NCI-H1930 (cell line): ENCODE measurements at places on chromosomes 6 and 20.

DNA sequence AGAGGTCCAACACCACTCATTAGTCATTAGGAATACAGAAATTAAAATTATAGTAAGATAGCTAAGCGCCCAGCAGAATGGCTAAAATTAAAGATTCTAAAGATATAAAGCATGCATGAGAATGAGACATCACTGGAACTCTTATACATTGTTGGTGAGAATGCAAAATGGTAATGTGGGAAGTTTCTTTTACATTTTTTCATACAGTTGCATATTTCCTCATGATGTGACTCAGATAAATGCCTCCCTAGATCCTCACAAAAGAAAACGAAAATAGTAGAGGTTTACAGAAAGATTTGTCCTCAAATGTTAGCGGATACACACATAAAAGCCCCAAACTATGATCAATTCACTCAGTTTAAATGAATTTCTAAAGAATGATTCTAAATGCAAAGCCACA lies 633.7 kb upstream of the GJE1 start:
- no peak for DNase-seq

DNA sequence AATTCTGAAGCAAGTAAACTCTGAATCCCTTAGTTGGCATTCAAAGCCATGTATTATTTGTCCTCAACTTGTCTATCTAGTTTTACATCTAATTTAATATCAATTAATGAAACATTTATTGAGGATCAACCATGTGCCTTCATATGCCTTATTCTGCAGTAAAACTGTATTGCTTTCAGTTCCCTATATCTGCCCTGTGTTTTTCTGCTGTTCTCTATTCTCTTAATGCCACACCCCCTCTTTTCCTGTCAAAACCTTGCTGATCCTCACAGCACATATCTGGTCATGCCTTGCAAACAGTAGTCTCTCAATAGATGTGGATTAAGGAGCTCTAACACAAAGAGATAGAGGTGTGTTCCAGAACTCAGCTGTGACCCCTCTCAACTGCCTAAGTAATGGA lies 2.0 kb downstream of the FIG4 start:
- DNase-seq, result no peak

DNA sequence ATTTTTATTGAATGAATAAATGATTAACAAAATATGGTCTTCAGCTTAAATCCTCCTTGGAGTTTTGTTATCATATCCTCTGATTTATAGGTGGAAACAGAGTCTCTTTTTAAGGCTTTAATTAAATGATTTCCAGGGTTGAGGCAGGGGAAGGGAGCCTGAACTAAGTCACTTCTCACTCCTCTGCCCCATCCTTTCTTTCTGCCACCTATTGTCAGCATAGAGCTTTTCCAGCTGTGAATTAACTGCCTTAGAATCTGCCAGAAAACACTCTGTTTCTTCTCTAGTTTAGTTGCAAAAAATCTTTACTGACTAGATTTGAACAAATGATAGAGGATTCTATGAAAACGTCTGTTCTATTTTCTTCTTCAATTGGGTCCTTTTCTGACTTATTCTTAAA lies 9.8 kb downstream of the OGFRL1 start:
- no peak for DNase-seq

GRCh38 chr20:46802722-46803121 lies 91.9 kb upstream of the EYA2 start:
- no peak for DNase-seq

DNA sequence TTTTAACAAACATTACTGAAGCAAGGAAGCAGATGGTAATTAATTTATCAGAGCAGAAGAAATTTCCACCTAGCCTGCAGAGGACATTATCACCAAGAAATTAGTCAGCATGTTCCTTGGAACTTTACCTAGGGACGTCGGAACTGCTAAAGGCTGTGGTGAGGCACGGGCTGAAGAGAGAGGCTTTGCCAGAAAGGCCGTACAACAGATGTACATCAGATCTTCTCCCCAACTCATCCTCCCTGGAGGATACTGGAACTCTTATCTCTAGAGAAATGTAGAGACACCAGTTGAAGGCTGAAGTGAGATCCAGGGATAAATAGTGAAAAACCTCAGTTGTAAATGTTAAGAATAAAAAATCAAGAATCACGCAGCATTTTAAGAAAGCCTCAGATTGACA lies 257.1 kb downstream of the SAMD5 start:
- DNase-seq, result no peak

GRCh38 chr6:38194589-38194988 lies 375.1 kb downstream of the ZFAND3 start:
- DNase-seq, result no peak

- DNase-seq, result no peak
Measured at GRCh38 chr6:158923805-158924498, 76.0 kb downstream of the RSPH3 start.

GRCh38 chr6:84771756-84772356 lies 7.5 kb upstream of the TBX18 start:
- DNase-seq, result no peak

DNA sequence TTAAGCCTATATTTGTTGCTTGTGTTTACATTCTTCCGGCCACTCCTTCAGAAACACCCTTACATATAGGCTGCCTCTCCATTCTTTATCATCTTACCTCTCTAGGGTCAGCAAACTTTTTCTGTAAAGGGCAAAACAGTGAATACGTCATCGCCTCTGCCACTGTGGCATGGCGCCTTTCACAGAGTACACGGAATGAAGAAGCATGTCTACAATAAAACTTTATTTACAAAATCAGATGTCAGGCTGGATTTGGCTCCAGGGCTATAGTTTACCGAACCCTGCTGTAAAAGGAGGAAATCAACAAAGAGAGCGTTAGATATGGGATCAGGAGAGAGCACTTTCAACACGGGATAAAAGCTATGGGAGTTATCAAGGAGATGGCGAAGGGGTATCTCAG lies 9.3 kb upstream of the NCR2 start:
- DNase-seq, result no peak

GRCh38 chr20:59247731-59248684 lies 52.4 kb upstream of the EDN3 start:
- no peak for DNase-seq

GRCh38 chr6:46719099-46719498 lies 16.1 kb downstream of the PLA2G7 start:
- no peak for DNase-seq

- DNase-seq, result no peak
Measured at GRCh38 chr6:2526766-2527165, 224.0 kb downstream of the MYLK4 start.

GRCh38 chr6:37088897-37089296 lies 81.1 kb upstream of the PIM1 start:
- DNase-seq, result no peak

DNA sequence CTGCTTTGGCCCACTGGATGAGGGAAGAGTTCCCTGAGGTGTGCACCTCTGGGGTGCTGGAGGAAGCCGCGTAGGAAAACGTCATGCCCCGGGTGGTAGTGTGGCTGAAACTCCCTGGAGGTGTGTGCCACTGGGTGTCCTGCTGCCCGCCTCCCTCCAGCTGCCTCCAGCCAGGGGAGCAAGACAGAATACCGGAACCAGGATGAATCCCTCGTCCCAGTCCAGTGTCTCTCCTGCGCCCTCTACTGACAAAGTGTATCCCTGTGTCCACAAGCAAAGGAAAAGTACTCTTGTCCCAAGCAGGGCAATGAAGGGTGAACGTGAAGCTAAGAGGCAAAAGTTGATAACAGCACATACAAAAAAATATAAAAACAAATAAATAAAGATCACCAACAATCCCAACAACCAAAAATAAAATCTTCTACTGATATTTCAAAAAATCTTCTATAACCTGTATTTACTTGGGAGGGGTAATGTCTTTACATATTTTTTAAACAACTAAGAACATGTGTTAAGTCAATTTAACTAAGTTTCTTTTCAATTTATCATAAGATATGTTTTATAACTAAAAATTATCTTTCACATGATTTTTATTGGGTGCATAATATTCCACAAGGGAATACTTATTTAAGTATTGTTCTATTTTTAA lies 437.6 kb downstream of the MAFB start:
- DNase-seq, result peak; percentile 17

- DNase-seq, result no peak
Measured at GRCh38 chr6:108578595-108579327, 18.0 kb downstream of the FOXO3 start.

DNA sequence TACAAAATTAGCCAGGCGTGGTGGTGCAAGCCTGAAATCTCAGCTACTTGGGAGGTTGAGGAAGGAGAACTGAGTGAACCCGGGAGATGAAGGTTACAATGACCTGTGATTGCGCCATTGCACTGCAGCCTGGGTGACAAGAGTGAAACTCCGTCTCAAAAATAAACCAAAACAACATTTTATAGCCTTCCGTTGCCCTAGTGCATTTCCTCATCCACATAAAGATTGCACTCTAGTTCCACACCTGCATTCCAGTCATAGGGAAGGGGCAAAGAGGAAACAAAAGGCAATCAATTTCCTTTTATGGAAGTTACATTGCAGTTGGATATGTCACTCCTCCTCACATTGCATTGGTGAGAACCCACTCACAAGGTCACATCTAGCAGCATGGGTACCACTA lies 182.7 kb upstream of the ARG1 start:
- DNase-seq, result no peak

DNA sequence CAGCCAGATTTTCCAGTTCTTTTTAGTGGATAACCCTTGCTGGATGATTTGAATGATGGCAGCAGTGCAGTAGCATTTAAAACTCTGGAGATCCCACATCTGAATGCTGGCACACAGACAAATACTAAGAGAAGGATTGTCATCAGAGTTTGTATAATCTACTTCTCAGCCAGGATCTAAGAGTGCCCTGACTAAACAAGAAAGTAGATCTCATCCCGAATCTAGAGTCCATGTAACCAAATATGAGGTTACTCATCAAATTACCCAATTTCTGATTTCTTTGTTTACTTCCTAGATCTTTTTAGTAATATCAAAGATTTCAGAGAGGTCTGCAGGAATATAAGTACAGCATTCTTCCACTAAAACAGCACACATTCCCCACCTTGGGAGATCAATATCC lies 7.8 kb downstream of the TMC2 start:
- DNase-seq, result no peak

- no peak for DNase-seq
Measured at GRCh38 chr20:11852811-11853210, 64.9 kb upstream of the BTBD3 start.

DNA sequence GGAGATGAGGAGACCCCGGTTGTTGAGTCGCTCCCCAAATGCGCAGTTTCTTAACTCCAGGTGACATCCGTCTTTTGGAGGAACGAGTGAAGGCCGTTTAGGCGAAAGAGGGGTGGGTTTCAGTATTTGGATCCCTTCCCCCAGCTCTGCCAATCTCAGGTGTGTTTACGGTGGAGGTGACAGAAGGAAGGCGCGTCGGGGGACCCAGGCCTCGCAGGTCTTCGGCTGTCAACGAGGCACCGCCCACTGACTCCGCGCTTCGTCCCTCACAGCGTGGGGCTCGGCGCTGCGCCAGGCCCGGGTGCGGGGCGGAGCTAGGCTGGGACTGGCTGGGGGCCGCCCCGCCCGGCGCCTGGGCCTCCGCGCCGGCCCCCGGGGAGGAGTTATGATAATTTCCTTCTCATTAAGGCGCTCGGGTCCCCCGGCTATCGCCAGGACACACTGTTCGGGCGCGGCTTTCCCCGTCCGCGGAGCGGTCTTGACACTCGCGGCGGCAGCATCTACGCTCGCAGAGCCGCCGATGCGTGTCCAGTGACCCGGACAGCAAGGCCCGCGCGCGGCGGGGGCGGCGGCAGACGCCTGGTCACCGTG lies at the start of gene TFAP2C:
Gene TFAP2C, plus strand, starts transcription at position 434 of the 591 bp plus-strand sequence. CDS start 239 bp downstream, outside the sequence.
- no peak for DNase-seq

GRCh38 chr6:108875161-108875555 lies 26.9 kb downstream of the ARMC2 start:
- no peak for DNase-seq

- no peak for DNase-seq
Measured at GRCh38 chr6:110044096-110044495, 66.0 kb downstream of the GPR6 start.

- no peak for DNase-seq
Measured at GRCh38 chr6:33724102-33725023, 12.9 kb upstream of the UQCC2 start.

DNA sequence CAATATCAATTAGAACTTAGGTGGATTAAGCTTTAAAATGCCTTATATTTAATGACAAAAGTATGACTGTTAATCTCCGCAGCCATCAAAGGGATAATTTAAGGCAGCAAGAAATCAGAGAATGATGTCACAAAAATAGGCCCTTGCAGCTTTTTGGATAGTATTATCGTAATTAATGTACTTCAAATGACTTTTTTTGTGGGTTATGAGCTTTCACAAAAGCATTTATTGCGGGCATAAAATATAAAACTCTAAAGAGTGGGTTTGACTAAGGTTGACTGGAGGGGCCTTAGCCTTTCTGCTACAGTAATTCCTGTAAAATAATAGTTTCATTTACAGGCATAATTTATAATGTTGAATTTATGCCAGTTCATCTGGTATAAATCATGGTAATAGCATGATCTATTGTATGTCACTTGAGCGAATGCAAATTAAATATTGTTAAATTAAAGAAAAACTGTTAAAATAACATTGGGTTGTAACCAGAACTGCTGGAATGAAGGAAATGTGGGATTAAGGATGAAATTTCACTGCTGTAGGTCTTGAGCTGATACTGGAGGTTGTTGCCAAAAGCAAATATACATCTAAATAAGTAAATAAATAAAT lies 78.5 kb upstream of the ZFP64 start:
- DNase-seq, result no peak

- no peak for DNase-seq
Measured at GRCh38 chr6:104404377-104404776, 455.3 kb downstream of the HACE1 start.

DNA sequence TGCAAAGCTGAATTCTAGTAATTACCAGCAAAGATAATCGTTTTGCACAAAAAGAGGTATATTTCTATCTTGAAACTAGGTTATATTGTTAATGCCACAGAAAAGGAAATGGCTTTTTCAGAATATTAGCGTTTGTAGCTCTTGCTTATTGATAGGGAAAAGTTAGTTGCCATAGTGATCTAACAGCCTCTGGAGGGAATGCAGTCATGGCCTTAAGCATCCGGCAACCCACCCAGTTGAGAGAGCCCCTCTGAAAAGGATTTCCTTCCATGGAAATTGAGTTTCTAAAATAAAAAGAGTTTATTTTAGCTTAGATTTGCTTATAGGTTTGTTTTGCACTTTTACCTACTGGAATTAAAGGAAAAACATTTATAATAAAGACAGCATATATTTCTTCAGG lies 224.5 kb downstream of the BCKDHB start:
- DNase-seq, result no peak

DNA sequence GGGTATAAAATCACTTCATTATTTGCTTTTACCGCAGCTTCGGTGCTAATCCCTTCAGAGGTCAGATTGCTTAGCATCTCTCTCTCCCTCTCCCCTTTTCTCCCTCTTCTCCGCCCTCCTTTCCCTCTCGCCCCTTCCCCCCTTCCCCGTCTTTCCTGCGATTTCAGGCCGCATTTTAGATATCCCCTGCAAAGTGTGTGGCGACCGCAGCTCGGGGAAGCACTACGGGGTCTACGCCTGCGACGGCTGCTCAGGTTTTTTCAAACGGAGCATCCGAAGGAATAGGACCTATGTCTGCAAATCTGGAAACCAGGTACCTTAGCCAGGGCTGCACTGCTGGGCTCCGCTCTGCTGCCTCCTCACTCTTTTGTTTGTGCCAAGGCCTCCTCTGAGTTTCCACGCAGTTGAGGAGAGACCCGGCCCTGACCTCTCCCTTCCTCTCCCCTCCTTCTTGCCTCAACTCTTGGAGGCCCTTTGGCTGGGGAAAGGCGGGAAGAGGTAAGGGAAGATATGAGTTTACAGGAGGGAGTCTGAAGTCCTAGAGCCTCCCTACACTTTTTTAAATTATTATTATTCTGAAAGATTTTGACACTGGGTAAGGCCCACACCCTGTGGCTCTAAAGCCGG lies 5.6 kb downstream of the NR2E1 start:
- no peak for DNase-seq
